ENCODE measurements at places on chromosomes 2 and 18. TPM values are rescaled to one million over a fixed set of nuclear protein-coding genes. Genes with fewer than 3 reads are reported as not detected.

The COLEC12 gene
- 55.2 TPM for total RNA-seq

The SLC5A7 gene
- total RNA-seq, result 0.81 TPM

The CFAP221 gene
- 26.3 TPM for total RNA-seq

The TUBB8B gene
- 0.38 TPM for total RNA-seq

The CD207 gene
- 3.6 TPM for total RNA-seq

The SPHKAP gene
- total RNA-seq, result 0.35 TPM

The MTCL1 gene
- 10.1 TPM for total RNA-seq

The XPO1 gene
- 98.9 TPM for total RNA-seq

The TANC1 gene
- total RNA-seq, result 60.4 TPM

The MBD5 gene
- 42.1 TPM for total RNA-seq

The VAMP8 gene
- total RNA-seq, result 235 TPM

The KIAA2012 gene
- not detected for total RNA-seq

The CDC42EP3 gene
- total RNA-seq, result 71.1 TPM

All from upper lobe of right lung (tissue), 1 donor.